HFFc6 (cell line): ENCODE measurements at places on chromosomes 6 and 20.
A peak's percentile ranks its signal among the peaks of the same experiment; 100 is the strongest.

GRCh38 chr6:98967616-98968015 is 19.9 kb upstream of the FBXL4 start:
- no peak for DNase-seq

GRCh38 chr6:138571585-138572166 is 72.4 kb upstream of the NHSL1 start:
- no peak for DNase-seq

GRCh38 chr6:21767891-21768648 is 174.5 kb downstream of the SOX4 start:
- peak; percentile 60 for DNase-seq

- DNase-seq: no peak
Observed at GRCh38 chr6:55670850-55671413, 91.9 kb upstream of the HMGCLL1 start.

- peak; percentile 77 for DNase-seq
Observed at GRCh38 chr20:8414586-8415274, 282.7 kb downstream of the PLCB1 start.

DNA sequence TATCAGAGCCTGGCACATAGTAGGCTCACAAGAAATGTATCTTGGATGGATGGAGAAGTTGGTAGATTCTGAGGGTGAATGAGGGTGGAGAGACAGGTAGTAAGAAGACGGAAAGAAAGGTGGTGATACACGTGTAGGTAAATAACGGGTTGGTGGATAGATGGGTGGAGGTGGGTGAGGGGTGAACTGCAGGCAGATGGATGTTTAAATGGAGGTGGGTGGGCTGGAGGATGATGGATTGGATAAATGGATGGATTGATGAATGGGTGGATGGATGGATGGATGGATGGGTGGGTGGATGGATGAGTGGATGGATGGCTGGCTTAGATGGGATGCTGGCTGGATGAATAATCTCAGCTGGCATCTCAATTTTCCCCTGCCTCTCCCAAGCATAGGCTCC is 9.9 kb downstream of the CDH22 start:
- no peak for DNase-seq

GRCh38 chr6:106149472-106150069 is 63.4 kb downstream of the PRDM1 start:
- no peak for DNase-seq

GRCh38 chr6:129696028-129696418 is 14.0 kb downstream of the ARHGAP18 start:
- DNase-seq: no peak

GRCh38 chr6:34035704-34036356 is 110.1 kb downstream of the GRM4 start:
- DNase-seq: no peak

GRCh38 chr6:128174724-128175123 is 273.9 kb upstream of the THEMIS start:
- no peak for DNase-seq

DNA sequence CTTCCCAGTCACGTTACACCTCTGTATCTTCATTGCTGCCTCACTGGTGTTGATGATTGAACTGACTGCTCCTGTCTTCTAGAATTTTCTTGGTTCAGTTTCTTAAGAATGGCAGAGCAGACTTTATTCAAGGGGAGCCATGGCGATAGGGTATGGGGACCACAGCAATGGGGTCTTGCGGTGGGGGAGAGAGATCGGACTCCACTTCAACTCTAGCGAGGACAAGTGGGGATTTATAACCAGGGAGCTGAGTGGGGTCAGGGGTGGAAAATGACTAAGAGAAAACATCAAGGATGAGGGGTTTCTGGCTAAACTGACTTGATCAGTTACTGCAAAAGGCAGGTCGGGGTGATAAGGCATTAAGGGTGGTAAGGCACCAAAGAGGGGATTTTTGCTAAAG is 156.4 kb downstream of the CD83 start:
- no peak for DNase-seq

DNA sequence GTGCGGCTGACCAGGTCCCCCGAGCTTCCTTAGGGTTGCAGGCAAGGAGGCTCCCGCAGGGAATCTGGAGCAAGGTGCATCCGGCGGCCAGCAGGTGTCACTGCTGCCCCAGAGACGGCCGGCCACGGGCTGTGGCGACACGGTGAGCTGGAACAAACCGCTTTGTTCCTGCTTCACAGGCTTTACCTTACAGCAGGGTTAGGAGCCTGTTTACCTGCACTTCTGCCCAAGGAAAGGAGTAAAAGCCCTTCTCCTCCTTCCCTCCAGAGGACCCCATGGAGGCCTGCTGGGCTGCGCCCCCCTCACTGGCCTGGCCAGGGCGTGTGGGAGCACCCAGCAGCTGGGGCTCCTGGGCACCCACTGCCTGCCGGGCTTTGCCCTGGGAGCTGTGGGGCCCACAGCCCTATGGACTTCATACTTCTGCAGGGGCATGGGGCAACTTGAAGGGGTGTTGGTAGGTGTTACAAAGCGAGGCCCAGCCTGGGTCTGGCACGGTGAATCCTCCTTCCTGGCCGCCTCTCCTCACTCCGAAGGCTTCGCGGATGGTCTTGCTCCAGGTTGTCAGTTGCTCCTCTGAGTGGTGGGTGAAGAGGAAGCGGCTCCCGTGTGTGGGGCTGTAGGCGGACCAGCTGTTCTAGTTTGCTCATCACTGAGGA is 88.4 kb downstream of the CDC5L start:
- peak; percentile 65 for DNase-seq

- DNase-seq: no peak
Observed at GRCh38 chr20:18743665-18744440, 69.7 kb upstream of the SCP2D1 start.

DNA sequence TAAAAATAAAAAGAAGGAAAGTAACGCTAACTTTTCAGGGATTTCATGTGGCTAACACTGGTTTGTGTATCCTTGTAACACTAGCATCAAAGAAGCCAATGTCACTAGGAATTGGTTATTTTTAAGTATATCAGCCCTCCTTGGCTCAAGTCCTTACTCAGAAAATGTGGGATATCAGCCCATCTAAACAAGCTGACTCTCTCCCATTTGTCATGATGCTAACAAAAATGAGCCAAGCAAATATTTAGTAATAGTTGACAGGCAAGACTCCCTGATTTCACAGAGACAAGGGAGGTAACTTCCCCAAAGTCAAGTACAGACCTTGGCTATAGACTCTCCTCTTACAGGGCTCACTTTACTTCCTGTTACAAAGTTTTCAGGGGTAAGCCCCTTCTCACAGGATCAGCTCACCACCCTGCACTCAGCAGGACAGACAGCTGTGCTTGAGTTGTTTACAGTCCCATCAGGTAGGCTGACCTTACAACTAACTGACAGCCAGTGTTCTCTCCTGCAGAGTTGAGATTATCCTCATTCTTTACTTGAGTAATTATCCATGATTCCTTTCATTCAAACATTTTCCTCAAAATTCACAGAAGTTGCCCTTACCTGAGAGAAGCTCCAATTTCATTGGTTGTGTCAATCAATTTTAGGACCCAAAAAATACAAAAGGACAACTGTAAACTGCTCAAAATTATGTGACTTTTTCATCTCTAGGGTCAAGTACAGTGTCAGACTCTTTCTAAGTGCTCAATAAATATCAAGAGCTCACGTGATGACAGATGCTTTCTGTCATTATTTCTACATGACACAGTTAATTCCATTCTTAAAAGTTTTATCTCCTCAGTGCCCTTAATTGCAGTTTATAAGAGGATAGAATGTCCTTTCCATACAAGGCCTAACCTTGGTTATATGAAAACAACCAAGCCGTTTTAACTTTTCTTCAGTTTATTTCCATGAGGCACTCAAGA is 38.1 kb upstream of the BMP5 start:
- DNase-seq: no peak

- no peak for DNase-seq
Observed at GRCh38 chr20:8074931-8075330, 55.4 kb upstream of the TMX4 start.

DNA sequence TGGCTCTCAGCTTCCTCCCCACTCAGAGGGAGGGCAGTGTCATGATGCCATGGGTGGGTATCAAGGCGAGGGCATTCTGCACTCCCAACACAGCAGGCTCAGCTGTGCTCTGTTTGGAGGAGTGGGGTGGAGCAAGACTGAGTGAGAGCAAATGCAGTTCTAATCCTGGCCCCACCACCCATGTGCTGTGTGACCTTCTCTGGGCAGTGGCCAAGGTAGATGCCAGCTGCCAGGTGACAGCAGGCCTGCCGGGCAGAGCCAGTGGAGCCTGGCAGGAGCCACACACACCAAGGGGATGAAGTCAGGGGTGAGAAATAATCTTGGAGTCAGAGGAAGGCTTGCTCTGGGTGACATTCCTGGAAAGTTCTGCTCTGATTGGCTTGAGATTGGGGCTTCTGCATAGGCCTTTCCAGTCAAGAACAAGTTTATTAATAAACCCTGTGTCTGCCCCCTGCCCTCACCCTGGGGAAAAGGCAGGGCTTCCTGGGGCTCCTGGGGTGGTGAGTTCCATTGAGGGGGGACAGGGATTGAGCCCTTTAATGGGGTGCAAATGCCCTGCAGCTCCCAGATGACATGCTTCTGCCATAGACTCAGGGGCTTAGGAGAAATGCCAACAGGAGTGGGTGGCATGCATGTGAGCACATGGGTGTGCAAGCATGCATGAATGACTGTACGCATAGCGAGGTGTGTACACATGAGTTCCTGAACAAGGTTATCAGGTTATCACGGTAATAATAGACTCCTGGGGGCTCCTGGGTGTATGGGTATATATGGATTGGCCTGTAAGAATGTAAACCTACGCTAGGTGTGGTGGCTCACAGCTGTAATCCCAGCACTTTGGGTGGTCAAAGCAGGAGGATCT is 134.2 kb downstream of the MRPL14 start:
- DNase-seq: no peak

DNA sequence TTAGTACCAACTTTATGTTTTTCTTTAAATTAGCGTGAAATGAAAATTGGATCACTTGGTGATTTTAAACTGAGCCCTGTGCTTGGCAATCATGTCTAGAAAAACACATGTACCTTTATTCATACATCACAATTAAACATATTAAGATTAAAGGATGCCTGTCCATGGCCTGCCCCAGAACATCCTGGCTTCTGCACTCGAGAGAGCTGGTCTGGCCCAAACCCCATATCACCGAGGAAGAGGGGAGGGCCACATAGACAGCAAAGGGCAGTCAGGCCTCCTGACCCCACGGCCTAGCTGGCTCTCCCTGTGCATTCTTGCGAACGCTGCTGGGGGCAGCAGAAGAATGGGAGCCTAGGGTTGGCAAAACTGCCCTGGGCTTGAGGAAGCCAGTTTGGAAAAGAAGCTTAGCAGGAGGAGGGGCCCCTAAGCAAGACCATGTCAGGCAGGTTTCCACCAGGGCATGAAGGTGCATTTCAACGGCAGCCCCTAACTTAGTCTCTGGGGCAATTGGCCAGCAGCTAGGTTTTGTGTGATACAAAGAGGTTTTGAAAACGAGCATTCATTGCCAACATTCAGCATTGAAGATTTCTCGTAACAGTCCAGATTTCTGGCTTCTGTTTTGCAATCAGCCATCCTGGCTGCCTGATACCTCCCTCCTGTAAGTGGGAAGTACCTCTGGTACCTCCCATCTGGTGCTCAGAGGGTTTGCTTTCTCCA is 8.6 kb downstream of the BPIFB3 start:
- no peak for DNase-seq

DNA sequence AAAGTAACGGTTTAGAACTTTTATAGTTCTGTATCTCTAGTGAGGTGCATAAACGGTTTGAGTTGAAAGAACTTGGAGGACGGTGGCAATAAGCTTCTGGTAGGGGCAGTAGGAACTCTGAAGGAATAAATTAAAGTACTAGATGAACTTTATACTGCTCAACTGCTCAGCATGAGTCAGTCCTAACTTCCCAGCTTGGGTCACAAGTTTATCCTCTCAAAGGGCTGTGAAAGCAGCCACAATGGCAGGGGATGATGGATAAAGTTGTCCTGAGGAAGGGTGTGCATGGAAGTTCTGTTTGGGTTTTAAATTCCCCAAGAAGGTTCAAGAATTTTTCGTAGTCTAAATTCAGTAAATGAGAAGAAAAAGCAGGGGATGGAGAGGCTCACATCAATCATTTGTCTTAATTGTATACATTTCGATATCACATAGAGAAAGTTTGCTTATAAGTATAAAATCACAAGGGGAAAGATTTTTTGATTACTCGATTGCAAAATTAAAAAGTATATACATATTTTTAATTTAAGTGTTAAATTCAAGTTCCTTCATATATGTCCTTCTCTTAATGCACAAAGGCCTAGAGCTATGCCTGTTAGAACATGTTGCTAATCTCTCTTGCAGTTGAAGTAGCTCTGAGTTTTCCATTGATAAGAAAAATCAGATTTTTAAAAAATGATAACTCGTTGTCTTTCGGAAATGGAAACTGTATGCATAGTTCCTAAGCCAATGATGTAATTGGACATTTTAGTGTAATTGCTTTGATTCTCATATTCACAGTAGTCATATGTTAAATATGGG is 55.3 kb upstream of the JAG1 start:
- no peak for DNase-seq

- no peak for DNase-seq
Observed at GRCh38 chr20:4905195-4905594, 96.1 kb downstream of the SLC23A2 start.

GRCh38 chr20:60984666-60985065 is 267.4 kb upstream of the CDH4 start:
- no peak for DNase-seq

DNA sequence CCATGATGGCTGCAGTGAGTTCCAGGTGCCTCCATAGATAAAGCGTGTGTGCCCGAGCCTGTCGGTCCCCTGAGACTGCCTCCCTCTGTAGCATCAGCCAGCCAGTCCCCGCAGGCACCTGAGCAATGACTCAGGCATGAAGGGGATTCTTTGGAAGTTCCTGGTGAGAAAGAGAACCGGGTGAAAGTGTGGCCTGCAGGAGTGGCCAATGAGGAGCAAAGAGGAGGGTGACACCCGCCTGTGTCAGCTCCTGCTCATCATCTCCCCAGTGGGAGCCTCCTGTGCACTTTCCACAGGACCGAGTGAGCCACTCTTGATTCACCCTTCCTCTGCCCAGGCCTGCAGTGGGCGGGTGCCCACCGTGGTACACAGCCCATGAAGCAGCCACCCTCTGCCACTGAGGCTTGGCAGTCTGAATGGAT is 71.2 kb upstream of the PTPN1 start:
- peak; percentile 88 for DNase-seq

- no peak for DNase-seq
Observed at GRCh38 chr6:53646606-53647005, 18.9 kb downstream of the KLHL31 start.

DNA sequence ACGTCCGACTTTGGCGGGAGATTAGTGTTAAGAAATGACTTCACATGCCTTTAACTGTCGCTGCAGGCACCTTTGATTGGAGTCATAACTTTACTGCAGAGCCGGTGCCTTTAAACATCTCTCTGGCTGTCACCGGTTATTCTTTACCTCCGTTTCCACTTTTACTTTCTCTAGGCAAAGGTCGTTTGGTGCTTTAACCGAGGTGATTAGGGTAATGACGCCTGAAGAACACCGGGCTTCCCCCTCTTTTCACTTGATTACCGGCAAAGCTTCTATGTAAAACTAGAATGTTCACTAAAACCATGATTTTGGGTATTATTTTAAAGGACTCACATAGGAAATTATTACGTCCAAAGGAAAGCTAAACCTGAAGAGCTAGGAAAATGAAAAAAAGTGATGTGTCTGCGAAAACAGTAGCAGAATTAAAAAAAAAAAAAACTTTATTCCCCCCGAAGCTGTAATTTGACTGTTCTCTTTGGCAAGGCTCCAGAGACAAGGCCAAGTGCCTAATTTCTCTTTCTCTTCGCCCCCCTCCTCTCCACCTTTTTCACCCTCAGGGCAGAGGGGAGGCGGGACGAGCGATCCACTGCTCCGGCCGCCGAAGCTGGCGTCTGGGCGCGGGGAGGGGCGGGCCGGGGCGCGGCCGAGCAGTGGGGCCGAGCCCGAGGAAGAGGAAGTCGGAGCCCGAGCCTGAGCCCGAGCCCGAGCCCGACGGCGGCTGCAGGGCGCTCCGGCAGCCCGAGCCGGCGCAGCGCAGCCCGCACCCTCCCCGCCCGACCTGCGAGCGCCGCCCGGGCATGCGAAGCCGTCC is at the start of gene PLEKHG1:
PLEKHG1 (plus strand) TSS at position 687 of the 811 bp plus-strand sequence. CDS start 133,797 bp downstream, outside the sequence.
- no peak for DNase-seq
